ENCODE measurements at places on chromosomes 4 and X. TPM values are rescaled to one million over a fixed set of nuclear protein-coding genes. Genes with fewer than 3 reads are reported as not detected.

The MAGEC1 gene
- total RNA-seq: not detected

The GAGE1 gene
- not detected for total RNA-seq

DNA sequence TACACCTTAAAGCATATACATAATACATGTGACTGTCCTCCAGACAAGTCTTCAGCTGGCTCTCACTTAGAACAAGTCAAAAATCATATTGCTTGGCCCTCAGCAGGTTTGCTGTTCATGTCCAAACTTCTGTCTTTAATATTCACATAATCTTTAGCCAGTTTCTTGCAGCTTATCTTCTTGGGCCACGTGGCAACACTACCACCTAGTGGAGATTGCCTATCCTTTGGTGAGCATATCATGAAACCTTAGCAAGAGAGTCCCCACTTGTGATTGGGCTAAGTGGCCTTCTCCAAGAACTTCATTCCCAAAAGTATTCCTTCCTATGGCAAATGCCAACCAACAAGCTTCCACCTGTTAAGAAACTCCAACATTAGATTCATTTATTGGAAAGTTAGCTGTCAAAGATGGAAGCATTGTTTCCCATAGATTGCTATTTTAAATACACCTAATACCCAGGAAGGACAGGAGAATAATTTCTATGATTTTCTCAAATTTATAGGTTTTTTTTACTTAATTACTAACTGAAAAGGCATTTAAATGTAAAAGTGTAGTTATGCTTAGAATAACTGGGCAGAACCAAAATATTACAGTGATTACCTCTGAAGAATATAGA lies 231.9 kb upstream of the INTU start:
- no peaks in the 10 kb centered on the region for H3K27me3 ChIP-seq
- no peak overlapping the region for H3K27ac ChIP-seq
- no peaks in the 10 kb centered on the region for H3K4me1 ChIP-seq
- no peak overlapping the region for H3K4me3 ChIP-seq

DNA sequence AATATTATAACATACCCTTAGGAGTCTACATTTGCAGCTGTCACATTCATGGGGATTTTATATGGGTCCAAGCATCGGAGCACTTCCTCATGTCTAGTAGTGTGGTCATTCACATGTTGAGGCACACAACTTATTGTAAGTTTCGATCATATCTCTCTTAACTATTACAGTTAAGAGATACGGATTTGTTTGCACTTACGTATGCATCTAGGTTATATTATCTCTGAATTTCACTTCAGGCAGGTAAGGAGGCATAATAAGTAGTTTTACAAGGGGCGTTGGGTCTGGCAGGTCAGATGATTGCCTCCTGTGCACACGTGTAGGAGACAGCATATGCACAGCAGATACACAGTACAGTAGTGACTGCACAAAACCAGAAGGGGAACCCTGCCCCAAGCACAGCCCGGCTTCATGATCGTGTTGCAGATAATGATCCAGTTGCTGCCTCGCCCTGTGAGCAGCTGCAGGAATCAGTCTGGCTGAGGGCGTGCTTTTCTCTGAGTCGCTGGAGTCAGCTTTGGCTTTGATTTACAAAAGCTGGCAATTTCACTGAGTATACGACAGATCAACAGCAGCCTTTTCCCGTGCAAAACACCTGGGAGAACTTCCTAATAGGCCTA lies 302.9 kb upstream of the GATB start:
- no peaks in the 10 kb centered on the region for H3K36me3 ChIP-seq
- H3K4me3 ChIP-seq: no peak overlapping the region
- DNase-seq: no peak
- no peaks in the 10 kb centered on the region for H3K27me3 ChIP-seq
- H3K27ac ChIP-seq: no peak overlapping the region
